ENCODE measurements at places on chromosomes 7 and 10.
A peak's percentile ranks its signal among the peaks of the same experiment; 100 is the strongest.

- no peak for DNase-seq
These were observed 28.7 kb downstream of the CFAP46 start for GRCh38 chr10:132913559-132914115.

DNA sequence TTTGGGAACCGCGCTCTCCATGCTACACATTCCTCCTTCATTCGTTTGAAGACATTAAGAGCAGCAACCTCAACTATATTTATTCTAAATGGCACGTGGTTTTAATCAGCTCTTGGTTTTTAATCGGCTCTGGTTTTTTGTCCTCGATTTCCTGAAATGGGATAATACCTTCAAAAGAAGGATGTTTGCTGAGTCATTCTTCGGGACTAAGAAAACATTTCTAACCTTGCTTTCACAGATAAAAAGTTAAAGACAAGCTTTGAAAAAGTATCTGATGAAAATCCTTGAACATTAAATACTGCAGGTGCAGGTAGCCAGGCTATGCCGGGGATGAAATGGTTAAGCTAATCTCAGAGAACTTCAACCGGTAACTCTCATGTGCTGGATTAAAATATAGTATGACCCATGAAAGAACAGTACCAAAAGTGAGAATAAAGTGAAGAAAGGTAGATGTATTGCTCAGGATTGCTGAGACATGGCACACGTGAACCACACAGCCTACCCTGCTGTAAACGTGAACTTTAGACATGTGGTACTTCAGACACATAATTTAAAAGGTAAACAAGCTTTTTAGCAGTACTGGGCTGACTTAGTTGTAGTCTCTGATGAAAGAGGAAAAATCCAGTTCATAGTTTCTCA, 89.1 kb downstream of the PTPRN2 start:
- no peak for DNase-seq

DNA sequence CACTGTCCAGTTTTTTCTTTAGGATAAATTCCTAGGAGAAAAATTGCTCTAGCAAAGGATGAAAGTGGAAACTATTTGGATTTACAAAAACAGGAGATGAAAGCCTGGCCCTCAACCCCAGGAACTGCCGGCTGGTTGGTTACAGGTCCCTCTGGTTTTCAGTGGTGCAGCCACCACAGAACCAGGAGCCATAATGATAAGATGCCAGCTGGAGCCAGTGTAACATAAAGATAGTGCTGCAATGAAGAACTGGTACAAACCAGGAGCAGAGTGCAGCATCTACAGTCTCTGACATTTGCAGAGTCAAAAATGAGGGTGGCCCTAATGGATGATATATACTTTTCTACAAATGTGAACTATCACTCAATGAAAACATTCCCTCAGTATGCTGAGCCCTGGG, 20.4 kb upstream of the NUP42 start:
- DNase-seq, result no peak

- no peak for DNase-seq
These were observed 56.3 kb downstream of the TEX36 start for GRCh38 chr10:125626671-125627070.

DNA sequence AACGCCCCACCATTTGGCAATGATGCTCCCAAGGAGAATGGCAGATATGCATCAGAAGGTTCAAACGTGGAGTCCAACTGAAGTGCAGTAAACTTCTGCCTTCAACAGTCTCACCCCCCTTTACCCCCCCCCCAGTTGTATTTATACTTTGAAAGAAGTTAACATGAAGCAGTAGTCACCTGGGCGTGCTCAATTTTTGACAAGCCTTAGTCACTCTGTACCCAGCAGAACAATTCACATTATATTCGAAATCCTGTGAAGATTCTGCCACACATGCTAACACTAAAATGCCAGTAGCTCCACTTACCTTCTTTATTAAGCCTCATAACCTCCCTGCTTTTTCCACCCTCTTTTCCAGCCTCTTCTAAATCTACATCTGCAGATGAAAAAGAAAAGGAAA, 894 bp downstream of the ATXN7L1 start:
- no peak for DNase-seq

GRCh38 chr10:76984559-76985443, 652.8 kb downstream of the KCNMA1 start:
- DNase-seq, result peak; percentile 55

DNA sequence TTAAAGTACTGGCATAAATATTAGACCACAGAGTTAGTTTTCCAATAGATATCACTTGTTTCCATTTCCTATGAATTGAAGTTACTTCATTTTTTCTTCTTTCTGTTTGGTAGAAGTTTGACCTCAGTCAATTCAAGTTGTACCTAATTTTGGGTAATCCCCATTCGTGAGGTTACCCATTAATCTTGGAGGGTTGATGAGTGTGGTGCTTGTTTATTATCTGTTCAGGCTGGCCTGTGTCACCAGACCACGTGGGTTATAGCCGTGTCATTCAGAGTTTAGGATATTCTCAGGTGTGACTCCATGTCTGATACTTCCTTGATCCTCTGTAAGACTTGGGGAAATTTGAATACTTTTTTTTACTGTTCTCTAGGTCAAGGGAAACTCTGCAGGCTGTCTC, 133.9 kb upstream of the TPK1 start:
- DNase-seq, result no peak

- DNase-seq, result no peak
These were observed 102.9 kb downstream of the MPP7 start for GRCh38 chr10:28199941-28200340.

- no peak for DNase-seq
These were observed 30.0 kb downstream of the GUSB start for GRCh38 chr7:65951837-65952578.

DNA sequence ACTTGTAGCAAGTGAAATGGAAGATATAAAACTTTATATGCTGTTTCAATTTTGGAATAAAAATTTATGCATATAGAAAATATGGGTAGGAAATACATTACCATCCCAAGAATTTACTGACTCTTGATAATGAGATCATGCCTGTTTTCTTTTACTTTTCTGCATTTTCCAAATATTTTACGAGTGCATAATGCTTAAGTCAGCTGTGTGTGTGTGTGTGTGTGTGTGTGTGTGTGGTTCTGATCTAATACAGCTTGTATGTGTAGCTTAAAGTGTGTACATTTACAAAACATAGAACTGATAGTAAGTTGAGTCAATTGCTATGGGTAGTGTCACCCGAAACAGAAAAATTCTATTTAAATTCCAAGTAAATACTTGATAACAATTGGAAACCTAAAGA, 315.9 kb upstream of the LRRN3 start:
- no peak for DNase-seq

DNA sequence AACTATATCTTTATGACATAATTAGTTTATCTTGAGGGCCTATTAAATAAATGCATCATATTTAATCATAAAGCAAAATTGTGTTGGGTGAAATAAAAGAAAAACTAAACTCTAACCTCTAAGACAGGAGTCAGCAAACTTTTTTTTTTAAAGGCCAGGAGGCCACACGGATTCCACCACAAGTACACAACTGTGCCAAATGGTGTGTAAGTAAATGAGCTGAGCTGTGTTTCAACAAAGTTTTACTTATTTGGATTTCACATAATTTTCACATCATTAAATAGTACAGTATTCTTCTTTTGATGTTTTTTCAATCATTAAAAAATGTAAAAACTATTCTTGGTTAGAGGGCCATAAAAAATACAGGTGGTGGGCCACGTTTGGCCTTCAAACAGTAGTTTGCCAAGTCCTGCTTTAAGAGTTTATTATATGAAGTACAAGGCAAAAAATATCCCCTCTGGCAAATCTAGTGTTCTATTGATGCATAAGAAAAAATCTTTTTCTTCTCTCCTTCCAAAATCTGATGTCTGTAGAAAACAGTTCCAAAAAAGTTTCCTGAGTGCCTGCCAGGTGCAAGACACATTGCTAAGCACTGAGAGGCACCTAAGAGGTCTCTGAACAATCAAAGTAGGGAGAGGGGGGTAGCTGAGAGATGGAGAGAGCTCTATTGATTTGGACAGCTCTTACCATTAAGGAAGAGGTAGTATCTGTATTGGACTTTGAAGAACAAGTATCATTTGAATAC, 26.5 kb upstream of the SPOCK2 start:
- no peak for DNase-seq

- DNase-seq, result no peak
These were observed 44.9 kb downstream of the CCDC71L start for GRCh38 chr7:106615808-106616707.

DNA sequence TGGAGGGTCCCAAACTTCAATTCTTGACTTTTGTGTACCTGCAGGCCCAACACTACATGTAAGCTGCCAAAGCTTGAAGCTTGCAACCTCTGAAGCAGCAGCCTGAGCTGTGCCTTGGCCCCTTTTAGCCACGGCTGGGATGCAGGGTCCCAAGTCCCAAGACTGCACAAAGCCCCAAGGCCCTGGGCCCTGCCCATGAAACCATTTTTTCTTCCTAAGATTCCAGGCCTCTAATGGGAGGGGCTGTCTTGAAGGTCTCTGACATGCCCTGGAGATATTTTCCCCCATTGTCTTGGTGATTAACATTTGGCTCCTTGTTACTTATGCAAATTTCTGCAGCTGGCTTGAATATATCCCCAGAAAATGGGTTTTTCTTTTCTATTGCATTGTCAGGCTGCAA, 52.7 kb downstream of the MTURN start:
- no peak for DNase-seq

DNA sequence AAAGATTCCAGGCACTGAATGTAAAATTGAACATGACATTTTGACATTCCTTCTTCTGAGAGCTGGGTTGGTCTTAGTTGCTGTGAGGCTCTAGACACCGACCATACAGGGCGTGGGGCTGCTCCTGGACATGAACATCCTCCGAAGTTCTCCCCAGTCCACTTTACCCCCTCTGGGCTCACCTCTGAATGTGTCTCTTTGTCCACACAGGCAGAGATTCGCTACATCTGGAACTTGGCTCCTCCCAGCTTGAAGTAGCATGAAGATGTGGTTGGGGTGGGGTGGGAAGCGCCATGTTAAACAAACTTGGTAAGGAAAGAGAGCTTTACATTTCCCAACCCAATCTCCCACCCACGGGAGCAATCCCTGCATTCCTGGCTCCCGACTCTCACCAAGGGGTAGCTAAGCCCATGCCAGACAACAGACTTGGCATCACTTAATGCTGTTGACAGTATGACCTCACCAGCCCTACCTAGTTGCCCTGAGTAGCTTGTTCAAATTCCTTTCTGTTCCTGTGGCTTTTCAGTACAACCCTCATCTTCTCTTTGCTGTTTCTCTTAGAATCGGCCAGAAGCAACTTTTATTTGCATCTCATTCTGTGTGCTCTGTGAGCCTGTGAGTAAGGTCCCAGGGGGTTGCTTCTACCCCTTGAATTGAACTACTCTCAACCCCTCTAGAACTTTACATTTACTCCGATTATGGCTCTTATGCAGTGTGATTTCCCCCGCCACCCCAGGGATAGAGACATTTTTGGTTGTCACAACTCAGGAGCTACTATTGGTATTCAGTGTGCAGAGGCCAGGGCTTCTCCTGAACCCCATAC, 211.4 kb downstream of the SEC23IP start:
- DNase-seq, result no peak

DNA sequence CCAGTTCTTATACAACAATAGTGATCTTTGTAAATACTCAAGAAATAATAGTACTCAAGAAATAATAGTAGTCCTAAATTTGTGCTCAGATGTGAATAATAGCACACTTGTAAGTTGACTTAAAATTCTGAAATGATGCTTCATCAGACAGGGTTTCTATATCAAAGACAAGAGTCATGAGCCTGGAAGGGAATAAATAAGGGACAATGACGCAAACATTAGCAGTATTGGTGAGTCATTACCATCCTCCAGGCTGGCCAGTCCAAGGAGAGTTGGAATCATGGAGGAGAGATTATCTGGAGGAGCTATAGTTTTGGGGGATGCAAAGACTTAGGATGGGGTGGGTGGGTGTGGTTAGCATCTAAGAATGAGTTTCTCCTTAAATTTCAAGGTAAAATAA, 6.1 kb upstream of the SH3PXD2A start:
- DNase-seq, result no peak

GRCh38 chr10:93437086-93437945, 44.8 kb downstream of the MYOF start:
- no peak for DNase-seq

DNA sequence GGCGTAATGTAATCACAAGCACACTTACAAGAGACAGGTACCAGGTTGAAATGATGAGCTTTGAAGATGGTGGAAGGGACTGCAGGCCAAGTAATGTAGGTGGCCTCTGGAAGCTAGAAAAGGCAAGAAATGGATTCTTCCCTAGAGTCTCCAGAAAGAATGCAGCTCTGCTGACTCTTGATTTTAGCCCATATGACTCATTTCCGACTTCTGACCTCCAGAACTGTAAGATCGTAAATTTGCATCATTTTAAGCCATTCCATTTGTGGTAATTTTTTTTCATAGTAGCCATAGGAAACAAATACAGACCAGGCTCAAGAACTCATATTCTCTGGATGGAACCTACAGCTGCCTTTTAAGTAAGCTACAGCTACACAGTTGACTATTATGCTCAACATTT, 315.5 kb downstream of the MAGI2 start:
- DNase-seq, result no peak

DNA sequence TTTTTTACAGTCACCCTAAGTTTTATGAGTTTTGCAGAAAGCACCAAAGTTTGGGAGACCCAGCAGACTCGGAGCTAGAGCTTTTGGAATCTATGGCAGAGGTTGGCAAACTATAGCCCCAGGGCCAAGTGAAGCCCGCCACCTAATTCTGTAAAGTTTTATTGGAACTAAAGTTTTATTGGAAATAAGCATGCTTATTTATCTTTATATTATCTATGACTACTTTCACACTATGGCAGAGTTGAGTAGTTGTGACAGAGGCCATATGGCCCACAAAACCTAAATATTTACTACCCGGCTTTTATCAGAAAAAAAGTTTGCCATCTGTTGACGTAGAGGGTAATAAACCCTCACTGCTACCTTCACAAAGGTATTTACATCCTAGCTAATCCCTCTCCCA, 267.6 kb downstream of the GPAM start:
- DNase-seq, result no peak

GRCh38 chr10:17033529-17034260, 95.9 kb downstream of the CUBN start:
- no peak for DNase-seq

- DNase-seq, result no peak
These were observed 270.4 kb downstream of the HGF start for GRCh38 chr7:81499262-81500116.

DNA sequence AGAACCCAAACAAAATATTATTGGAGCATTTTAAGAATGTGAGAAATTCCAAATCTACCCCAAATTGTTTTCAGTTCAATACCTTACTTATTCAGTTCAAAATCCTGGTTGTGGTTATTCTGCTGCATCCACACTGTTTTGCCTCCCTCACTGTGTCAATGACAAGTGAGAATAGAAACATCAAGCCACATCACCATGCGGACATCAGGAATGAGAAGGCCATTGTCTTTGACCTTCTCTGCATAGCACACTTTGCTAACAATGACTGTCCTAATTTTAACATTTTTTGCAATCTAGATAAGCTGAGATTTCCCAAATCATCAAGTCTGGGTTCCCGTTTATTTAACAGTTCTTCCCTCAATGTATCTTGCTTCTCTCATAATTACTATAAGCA, 93.7 kb downstream of the ELAPOR2 start:
- DNase-seq, result no peak

Data from activated CD4-positive, alpha-beta T cell treated with anti-CD3 and anti-CD28 coated beads for 24 hours (primary cell).